NCI-H774 (cell line): ENCODE measurements at places on chromosomes 4 and X.

DNA sequence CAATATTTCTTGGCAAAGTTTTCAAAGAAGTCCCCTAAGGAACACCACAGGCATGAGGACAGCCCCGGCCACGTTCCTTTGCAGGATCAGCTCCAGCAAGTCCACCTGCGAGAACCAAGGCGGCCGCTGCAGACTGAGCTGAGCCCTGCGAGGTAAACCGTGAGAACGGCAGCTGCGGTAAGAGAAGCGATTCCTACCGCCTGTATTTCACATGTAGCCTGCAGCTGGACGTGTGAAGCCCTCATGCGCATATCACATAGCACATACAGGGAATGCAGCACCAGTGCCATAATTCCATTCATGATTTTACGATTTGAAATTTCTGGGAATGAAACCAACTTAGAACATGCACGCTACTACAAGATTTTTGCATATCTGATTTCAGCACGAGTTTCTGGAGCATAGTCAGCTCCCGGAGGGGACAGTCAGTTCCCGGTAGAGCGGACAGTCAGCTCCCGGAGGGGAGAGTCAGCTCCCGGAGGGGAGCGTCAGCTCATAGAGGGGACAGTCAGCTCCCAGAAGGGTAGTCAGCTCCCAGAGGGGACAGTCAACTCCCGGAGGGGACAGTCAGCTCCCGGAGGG, 41.7 kb downstream of the FGFRL1 start:
- no peak for DNase-seq

DNA sequence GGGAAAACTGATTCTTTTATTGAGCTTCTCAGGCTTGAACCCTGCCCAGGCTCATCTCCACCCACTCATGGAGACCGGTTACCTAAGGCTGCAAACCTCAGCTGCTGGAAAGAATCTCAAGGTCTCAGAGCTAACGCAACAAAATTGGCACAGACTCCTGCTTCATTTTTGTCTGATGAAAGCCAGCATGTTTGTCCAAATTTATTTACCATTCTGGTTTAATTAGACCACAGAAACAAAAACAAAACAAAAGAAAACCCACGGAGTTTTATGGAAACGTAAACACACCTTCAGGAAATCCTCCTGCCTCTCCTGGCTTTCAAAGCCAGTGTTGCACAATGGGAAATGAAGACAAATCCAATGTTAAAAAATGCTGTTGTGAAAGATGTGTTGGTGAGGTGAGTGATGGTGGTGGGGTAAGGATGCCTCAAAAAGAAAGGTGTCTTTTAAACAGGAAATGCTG, 56.4 kb upstream of the PDLIM3 start:
- no peak for DNase-seq

- DNase-seq, result no peak
Observed at GRCh38 chrX:56366901-56367300, 134.7 kb downstream of the KLF8 start.

- DNase-seq, result no peak
Observed at GRCh38 chr4:94649381-94650133, 108.2 kb upstream of the BMPR1B start.

DNA sequence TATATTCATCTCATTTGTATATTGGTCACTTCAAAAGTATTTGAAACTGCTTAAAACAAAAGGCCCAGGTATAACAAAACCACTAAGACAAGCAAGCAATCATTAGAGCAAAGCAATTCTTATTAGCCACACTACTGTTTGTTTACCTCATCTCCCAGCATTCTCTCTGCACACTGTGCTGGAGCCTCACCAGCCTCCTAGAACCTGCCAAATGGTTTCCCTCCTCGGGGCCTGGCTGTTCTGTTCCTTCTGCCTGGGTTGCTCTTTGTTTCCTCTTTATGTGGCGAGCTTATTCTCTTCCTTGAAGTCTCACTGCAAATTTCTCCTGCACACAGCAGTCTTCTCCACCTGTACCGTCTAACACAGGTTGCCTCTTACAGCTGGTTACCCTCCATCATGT, 67.5 kb upstream of the MND1 start:
- no peak for DNase-seq

DNA sequence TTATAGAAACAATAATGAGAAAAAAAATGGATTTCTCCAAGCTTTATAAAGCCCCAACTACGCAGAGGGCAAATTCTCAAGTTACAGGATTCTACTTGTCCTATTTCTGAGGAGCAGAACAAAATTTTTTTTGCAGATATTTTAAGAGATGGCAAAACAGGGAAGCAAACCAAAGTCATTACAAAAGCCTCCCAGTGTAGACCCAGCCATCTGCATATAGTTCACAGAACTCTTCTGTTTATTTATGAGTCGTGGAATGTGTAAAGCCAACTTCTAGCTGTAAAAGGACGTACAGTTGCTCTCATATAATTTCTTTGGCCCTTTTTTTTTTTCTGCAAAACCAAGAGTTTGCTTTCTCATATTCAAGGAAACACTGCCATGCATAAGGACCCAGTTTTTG, 120.4 kb downstream of the PCDH7 start:
- DNase-seq, result no peak

GRCh38 chrX:134406356-134407064, 53.5 kb upstream of the HPRT1 start:
- no peak for DNase-seq

DNA sequence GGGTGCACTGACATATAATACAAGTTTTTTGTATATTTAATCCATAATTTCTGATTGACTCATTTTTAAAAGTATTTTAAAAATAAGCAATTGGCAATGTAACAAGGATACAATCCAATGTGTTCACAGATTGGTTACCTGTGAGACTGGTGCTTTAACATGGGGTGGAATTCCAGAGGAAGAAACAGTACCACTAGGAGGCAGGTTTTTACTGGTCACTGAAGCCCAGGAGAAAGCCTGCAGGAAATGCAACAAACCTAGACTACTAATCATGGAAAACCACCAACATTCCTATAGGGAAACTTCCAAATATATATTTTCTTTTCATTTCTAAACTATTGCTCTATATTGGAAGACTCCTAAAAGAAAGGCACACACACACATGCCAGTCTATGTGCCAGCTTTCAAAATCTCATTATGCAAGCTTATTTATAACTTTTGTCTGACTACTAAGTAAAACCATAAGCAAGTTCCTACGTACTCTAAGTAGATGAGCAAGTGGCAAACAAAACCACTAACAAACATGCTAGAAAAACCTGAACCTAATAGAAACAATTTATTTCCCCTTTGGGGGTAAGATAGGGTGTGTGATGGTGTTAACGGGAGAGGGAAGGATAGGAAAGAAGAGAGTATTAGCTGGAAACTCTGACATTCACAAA, 19.2 kb downstream of the G3BP2 start:
- no peak for DNase-seq

- no peak for DNase-seq
Observed at GRCh38 chrX:103376979-103377324, 614 bp downstream of the BEX3 start.

- DNase-seq, result peak; percentile 1
Observed at GRCh38 chrX:141904262-141904661, 568 bp downstream of the MAGEC1 start.

DNA sequence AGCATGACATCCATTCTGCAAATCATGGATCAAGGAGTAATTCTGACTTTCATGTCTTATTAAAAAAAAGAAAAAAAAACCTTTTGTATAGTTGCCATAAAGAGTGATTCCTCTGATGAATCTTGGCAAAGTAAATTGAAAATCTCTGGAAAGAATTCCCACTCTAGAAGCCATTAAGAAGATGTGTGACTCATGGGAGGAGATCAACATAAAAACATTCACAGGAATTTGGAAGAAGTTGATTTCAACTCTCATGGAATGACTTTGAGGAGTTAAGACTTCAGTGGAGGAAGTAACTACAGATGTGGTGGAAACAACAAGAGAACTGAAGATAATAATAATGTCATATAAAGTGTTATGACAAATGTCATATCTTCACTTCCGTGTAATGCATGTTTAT, 204.2 kb downstream of the PABPC4L start:
- DNase-seq, result no peak

DNA sequence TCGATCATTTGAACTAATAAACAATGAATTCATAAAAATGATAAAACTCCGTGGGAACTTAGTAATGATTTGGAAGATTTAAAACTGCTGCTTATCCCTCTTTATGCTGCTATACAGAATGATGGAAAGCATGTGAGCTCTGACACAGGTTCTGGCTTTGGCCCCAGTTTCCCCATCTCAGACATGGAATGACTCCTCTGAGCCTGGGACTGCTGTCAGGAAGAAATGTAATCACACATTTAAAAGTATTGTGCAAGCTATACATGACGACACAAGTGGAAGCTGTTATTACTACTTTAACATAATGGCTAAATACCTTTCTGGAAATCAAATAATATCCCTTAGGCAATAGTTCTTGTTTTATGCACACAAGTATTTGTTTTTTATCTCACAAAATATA, 161.7 kb downstream of the DCHS2 start:
- no peak for DNase-seq

- DNase-seq, result no peak
Observed at GRCh38 chr4:144705601-144706590, 59.9 kb downstream of the HHIP start.

DNA sequence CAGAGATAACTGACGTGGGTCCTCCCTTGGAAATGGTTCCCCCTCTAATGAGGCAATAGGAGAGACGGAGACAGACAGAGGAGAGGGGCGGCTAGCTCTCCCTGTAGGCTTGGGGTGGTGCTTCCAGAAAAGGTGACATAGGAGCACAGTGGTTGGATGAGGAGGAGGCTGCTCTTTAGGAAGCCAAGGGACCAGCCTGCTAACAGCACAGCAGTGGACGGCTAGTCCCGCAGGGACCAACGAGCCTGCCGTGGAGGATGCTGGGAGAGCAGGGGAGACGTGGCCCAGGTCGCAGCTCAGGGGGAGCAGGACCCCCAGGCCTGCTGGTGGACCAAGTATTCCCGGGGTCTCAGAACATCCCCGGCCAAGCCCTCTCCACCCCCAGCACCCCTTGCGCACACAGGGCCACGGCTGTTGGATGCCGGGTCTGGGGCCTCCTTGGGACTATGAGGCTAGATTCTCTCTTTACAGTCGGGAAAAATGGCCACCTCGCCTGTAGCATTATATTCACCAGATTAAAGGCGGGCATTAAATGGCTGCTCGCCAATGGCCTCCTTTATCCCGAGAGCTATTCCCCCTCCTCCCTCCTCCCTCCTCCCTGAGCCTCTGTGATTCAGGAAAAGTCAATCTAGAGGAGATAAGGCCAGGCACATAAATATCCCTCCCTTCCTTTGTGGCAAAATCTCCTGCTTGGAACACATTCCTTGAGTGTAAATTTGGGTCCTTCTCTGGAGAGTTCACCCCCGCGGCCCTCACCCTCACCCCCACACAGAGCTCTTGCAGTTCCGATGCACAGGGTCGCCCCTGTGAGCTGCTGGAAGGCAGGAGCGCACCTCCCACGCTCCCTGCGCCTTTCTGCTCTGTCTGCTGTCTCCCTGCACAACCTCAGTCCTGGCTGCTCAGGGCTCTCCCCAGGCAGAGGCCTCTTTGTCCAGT, 30.5 kb upstream of the NSG1 start:
- no peak for DNase-seq

- no peak for DNase-seq
Observed at GRCh38 chrX:46226422-46226821, 318.8 kb downstream of the ZNF674 start.

DNA sequence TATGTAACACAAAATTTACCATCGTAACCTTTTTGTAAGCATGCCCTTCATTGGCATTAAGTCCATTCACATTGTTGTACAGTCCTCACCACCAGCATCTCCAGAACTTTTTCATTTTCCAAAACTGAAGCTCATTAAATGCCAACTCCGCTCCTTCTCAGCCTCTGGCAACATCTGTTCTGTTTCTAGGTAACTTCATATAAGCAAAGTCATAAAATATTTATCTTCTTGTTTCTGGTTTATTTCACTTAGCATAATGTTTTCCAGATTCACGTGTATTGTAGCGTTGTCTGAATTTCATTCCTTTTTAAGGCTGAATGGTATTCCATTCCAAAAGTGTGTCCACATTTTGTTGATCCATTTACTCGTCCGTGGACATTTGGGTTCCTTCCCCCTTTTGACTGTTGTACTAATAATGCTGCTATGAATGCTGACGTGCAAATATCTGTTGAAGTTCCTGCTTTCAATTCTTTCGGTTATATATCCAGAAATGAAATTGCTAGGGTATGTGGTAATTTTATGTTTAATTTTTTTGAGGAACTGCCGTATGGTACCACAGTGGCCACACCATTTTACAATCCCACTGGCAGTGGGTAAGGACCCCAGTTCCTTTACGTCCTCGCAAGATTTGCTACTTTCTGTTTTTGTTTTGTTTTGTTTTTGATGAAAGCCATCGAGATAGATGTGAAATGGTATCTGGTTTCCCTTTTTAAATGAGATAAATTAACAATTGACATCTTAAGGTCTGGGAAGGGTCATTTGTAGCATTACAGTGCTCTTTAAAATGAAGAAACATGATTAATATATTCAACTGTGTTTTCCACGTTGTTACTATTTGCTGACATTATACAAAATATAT, 63.4 kb downstream of the PTTG2 start:
- no peak for DNase-seq

DNA sequence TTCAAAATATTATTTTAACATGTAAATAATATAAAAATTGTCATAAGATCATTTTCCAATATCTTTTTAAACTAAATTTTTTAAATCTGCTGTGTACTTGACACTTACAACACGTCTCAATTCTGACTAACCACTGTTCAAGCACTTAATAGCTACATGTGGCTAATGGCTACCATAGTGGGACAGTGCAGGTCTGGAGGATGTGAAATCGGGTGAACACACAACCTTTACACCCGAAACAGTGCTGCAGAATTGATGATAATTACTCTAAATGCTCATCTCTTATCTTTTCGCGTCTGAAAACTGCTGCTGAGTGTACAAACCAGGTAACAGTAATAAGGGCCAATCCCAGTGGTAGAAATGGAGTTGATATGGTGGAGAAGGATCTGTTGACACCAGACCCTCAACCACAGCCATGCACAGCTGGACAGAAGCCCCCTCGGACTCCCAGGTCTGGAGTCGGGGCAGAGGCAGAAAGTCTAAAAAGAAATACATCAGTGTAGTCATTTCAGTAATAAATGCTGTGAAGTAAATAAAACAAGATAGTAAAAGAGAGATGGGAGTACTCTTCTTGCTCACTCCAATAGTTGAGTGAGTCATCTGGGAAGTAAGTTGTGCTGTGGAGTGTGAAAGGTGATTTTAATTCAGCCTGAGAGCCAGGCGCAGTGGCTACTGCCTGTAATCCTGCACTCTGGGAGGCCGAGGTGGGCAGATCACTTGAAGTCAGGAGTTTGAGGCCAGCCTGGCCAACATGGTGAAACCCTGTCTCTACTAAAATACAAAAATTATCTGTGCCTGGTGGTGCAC, 150.0 kb downstream of the CBR4 start:
- DNase-seq, result no peak
